Posterior cingulate gyrus (tissue), 11 donors: ENCODE measurements at places on chromosomes 16 and 17.
A peak's percentile ranks its signal among the peaks of the same experiment; 100 is the strongest.

DNA sequence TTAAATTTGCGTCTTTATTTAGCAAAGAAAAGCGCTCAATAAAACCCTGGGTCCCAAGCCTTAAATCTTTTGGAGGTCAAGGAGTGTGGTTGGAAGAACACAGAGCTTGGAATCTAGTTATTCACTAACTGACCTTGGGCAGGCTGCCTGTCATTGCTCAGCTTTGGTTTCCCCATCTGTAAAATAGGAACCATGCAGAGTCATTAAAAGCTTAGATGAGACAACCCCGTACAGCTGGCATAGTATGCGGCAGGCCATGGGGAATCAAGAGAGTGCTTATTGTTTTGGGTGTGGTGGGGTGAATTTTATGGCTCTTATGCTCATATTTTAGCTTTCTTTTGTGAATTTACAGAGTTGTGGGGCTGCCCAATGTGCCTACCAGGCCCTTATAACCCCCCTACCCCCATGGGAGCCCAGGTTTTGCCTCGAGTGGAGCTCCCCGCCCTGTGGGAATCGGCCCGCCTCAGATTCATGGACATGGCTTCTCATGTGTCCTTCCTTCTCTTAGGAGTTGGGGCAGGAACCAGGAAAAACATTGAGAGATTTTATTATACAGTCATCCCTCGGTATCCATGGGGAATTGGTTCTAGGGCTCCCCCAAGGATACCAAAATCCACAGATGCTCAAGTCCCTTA lies 113.5 kb downstream of the CLEC16A start:
- no peak for DNase-seq

DNA sequence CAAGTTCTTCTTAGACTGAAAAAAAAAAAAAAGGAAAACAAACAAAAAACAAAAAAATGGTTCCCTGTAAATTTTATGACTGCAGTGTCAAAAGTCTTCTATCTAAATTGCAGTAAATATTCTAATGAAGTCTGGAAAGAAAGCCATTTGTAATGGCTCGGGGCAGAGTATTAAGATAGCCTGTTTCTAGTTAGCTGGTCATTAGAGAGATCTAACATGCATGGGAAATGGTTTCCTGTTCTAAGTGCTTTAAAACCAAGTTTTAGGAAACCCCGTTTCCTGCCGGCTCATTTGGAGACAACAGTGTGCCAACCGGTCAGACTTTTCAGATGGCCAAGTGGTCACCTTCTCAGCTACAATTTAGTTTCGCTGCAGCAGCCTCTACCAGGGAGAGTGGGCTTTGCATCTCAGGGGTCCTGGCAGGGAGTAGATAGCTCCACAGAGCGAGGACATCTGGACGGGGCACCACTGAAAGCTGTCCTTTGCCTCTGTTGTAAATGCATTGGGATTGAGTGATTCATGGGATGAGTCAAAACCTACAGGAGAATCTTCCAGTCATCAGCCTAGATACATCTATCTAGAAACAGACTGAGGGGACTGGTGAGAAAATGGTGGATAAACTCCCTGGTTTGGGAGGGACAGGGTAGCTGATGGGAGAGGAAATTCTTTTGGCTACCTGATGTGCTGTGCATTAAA lies 473.2 kb upstream of the SALL1 start:
- DNase-seq: no peak

DNA sequence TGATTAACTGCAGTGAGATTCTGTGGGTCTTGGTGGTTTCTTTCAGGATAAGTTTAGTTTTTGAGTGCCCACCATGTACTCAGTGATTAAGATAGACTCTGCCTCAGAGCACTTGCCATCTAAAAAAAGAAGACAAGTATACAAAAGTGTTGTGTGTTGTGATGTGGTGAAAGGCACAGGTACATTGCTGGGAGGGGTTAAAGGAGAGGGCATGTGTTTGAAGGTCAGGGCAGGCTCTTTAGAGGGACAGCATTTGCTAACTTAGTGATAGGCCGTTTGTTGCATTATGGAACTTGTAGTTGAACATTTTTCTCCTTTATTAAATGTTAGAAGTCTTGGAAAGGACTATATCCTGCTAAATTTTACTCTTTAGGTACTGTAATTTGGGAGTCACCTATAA lies 26.5 kb downstream of the SF3B3 start:
- no peak for DNase-seq

GRCh38 chr16:22008215-22009059 lies 526 bp downstream of the MOSMO start:
- peak; percentile 83 for DNase-seq

DNA sequence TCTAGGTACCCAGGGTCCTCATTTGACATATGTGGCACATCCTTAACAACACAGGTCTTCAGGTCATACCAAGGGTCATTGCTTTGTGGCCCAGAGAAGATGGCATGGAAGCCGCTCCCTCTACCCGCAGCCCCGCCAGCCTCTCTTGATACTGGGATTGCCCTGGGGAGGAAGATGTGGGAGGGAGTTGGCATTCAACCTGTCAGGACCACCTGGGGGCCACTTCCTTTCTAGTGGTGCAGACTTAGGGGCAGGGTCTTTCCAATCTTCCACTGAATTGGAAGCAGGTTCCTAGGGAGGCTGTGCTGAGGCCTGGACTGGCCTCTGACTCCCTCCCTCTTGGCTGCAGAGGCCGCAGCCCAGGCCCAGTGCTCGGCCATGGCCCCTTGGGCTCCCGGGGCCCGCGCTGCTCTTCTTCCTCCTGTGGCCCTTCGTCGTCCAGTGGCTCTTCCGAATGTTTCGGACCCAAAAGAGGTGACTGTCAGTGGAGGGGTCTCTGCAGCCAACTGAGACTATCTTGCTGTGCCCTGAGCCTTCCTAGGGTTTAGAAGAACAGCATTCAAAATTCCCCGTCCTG lies 5.1 kb upstream of the HEXIM1 start:
- no peak for DNase-seq

- no peak for DNase-seq
Observed at GRCh38 chr17:80759377-80759673, 214.7 kb downstream of the RPTOR start.

- DNase-seq: no peak
Observed at GRCh38 chr17:38403491-38403890, 24.8 kb upstream of the ARHGAP23 start.

DNA sequence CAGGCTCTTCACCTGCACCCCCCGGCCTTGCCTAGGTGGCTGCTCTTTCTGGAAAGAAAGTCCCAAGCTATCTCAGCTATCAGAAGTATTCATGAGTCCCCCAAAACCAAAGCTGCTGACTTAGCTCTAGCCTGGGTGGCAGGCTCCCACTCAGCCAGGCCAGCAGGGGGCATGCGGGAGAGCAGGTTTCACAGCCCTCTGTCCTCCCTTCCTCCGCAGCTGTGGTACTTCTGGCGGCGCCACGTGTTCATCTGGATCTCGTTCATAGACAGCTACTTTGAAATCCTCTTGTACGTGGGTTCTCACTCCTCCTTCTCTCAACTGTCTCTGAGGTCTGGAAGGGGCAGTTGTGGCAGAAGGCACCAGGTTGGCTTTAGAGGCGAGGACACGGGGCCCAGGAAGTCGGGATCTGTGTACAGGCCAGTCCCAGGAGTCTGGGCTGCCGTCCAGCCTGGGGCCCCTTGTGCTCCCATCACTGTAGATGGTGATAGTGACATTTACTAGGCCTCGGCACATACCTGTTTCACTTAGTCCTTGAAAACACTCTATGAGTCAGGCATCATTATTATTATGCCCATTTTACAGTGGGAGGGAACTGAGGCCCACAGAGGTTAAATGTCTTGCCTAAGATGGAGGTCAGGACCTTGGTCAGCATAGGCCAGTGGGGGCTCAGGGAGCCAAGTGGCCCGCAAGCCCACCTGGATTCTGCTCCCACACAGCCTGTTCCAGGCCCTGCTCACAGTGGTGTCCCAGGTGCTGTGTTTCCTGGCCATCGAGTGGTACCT lies 12.9 kb downstream of the TRPV2 start:
- peak; percentile 40 for DNase-seq

- DNase-seq: no peak
Observed at GRCh38 chr17:603406-604114, 111.1 kb downstream of the VPS53 start.
